ENCODE measurements at places on chromosomes 3 and 15.

DNA sequence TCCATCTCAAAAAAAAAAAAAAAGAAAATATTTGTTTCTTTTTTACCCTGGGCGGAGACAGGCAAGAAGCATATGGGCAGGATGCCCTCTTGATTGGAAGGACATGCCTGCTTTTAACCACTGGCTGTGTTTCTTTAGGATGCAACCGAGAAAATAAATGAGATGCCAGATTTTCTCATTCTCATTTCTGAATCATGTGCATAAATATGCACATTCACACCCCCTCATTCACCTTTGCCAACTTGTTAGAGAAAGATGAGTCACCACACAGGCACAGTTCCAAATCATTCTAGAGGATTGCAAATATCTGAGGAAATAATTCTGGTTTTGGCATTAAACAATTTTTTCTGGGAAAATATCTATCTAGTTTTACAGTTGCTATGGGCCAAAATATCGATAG lies 3.3 kb downstream of the LIPH start:
- no peak for DNase-seq

GRCh38 chr3:59609657-59610348 lies 560.0 kb upstream of the CFAP20DC start:
- DNase-seq, result no peak

DNA sequence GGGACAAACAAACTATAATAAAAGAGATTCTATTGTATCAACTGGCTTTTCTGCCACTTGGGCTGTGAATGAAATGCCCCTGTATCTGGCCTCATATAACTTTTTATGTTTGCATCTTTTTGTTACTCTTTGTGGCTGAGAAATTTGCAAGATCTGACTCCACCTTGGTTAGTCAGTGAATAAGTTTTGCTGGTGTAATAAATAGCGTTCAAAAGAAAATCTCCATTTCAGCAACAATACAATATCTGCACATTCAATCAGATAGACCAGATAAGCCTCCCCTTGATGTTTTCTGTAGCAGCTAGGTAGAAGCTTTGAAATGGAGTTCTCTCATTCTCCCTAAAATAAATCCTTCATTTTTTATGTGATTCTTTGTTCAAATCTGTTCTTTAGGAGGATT lies 12.0 kb downstream of the TRAT1 start:
- no peak for DNase-seq

GRCh38 chr3:24510030-24510648 lies 15.5 kb upstream of the THRB start:
- no peak for DNase-seq

- no peak for DNase-seq
Observed at GRCh38 chr3:183151086-183151485, 11.4 kb downstream of the LAMP3 start.

Measured in NCI-H1417 treated with DMSO at 0.1 percent for 48 hours (cell line).